ENCODE measurements at places on chromosomes 7 and 10.

DNA sequence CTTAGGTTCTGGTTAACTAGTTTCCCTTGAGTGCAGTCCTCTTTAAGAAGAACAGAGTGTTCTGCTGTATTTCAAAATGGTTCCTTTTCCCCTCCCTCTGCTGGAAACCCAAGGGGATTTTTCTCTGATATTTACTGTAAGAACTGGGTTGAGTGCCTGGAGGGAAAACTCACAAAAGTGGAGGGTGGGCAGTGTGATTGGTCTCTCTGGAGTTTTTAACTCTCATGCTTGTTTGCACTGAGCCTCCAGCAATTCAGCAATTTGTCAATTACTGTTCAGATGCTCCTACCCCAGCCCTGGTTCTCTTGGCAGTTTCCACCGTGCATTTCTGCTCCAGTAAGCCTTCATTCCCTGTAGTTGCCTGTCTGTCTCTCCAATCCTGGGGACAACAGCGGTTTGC lies 273.4 kb upstream of the SORCS1 start:
- no peak for DNase-seq

DNA sequence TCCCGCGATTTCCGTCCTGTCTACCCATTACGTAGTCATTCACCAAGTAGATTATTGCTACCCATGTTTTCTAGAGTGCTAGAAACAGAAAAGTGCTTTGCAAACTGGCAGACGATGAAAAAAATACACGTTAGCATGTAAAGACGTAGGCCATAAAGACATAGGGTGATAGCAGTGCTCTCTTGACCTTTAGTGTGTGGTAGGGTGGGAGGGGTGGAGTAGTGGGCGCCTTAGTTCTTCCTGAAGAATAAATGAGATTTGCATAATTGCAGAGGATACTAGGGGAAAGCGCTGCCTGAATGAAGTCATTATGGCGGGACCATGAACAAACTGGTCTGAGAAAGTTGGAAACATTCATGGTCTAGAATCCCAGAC lies 948 bp downstream of the ZNF485 start:
- no peak for DNase-seq

DNA sequence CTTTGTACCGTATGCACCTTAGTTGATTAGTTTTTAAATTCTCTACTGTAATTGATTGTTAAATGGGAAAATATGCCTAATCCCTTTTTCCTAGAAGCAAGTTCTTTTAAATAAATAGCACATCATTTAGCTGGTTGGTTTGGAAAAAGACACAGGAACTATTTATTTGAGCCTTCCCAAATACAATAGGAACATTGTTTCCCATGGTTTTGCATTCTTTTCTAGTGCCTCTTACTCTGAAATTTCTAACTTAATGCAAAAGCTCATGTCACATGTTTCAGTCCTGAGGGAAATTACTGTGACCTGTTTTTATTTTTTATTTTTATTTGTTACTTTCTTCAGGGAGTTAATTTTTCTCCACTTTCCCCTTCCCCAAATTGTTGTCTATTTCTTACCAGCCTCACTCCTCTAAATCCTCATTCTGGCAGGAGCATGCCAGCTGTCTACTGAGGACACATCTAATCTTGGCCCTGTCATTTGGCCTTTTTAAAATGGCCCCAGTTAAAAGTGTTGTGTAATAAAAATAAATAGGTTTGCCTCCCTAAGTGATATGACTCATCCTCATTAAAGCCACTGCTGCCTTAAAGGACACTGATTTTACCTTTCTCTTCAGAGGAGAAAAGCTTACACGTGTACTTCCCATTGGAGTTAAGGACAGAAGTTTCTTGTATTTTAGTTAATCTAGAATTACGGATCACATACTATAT lies 94.5 kb downstream of the PPP1R3A start:
- no peak for DNase-seq

DNA sequence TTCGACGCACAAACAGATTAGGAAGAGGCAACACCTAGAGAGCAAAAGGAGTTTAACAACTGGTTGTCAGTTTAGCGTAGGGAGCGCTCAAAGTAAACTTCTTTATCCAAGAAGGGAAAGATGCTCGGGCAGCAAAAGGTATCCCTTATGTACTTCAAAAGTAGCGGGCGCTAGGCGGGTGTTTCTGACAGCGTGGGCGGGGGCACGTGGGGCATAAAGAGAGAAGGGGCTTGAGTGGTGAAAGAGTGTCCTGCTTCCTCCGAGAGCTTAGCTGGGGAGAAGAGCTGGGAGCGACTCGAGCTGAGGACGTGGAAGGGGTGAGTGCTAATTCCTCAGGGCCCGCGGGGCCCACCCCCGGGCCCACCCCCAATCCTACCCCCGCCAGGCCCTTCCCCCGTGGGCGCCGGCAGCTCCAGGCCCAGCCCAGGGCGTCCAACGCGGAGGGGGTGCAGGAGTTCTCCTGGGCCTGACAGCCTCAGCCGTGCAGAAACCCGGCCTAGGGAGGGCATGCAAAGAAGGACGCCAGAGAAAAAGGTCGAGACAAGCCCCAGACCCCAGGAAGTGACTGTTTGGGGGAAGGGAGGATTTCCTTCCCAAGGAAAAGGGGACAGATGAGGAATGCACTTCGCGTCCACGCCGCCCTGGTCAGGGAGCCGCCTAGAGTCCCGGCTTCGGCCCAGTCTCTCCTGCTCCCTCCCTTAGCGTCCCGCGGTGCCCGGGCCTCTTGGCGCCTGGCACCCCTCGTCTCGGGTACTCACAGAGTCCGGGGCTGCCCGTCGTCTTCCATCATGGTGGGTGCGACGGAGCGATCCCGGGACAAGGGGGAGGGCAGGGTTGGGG lies 868 bp downstream of the TIAL1 start:
- peak; percentile 43 for DNase-seq

DNA sequence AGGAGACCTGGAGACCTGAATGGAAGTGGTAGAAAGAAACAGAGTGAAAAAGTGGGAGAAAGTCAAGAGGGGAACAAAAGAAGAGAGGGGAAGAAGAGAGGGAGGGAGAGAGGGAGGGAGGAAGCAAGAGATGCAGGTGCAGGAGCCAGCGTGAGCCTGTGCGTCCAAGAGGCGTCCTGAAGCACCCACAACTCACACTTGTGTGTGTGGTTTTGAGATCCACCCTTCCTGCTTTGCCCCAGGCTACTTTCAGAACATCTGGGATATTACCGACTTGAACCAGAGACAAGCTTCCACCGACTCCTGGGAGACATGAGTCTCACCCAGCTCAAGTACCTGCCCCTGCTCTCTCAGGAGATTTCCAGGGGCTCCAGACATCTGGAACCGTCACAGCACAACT lies 9.8 kb downstream of the AFAP1L2 start:
- DNase-seq = no peak

- DNase-seq = no peak
These were observed 23.4 kb downstream of the AIFM2 start for GRCh38 chr10:70109064-70109729.

GRCh38 chr7:143391462-143392404 lies 10.6 kb downstream of the ZYX start:
- peak; percentile 83 for DNase-seq

- DNase-seq = no peak
These were observed 23.2 kb upstream of the GDF10 start for GRCh38 chr10:47276576-47277351.

DNA sequence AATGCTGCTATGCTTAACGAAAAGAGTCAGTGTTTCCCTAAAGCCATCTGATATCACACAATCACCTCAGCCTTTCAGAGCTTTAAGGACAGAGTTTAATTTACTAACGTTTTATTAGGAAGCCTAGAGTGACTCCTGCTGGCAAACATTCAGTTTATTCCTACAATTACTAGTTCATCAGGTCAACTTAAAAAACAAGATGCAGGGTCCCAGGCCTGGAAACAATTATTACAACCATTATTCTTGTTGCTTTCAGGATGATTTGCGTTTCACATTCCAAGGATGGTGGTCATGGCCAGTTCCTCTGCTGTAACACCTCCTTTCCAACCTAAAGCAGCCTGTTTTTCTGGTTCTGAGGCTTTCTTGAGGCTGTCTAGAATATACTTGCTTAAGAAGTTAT lies 1.5 kb upstream of the FAM53B start:
- DNase-seq = peak; percentile 82

DNA sequence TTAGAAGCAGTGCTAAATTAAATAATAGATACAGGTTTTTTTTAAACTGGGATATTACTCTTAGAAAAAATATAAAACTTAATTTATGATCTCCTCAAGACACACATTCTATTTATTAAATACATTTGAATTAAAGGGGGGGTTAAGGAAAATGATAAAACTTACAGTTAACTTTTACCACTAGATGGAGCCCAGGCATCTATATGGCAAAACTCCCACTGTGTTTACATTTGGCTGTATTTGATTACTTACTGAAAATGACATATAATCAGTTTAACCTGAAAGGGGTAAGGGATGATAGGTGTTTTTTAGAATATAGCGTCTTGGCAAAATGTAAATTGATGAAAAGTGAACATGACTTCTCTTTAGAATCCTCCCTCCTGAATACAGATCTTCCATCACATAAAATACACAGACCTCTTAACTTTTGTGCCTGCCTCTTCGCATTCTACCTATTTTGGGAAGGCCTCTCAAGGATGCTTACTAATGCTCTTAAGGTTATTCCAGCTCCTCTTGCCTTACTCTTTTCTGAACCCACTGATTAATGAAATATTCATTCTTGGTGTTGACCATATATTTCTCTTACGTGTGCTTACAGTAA lies 235.7 kb downstream of the AGMO start:
- peak; percentile 30 for DNase-seq

DNA sequence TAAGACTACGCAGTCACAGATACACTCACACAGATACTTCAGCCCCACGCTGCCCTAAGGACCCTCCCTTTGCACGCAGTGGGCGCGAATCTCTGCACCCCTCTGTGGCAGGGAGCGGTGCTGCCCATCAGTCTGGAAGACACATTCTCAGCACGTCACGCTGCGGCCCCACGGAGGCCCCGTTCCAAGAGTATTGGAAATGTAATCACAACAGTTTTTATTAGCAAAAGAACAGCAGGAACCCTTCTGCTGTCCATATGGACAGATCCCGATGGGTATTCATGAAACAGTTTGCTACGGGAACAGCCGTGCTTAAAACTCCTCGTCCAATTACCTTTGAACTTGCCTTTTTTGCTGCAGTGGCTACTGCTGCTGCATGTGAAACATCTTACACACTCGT lies 131.0 kb downstream of the RPS24 start:
- no peak for DNase-seq

DNA sequence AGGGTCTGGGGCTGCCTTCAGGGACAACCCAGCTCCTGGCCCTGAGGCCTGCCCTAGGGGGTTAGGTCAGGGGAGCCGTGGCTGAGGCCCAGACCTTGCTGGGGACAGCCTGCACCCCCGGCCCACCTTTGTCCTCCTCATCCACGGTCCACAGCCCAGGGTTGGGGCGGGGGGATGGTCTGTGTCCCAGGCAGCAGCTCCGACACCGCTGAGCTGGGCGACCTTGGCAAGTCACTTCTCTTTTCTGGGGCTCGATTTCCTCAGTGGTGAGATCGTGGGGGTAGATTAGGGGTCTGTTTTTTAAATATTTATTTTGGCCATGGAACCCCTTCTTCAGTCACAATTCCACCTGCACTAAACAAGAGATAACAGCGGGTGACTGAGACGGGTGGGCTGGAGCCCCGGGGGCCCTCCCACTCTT lies 30.9 kb downstream of the DNAJB12 start:
- DNase-seq = no peak
